HEK293T (cell line): ENCODE measurements at places on chromosomes 5 and 9.

GRCh38 chr5:157516006-157516405, 56.0 kb downstream of the NIPAL4 start:
- DNase-seq: no peak

DNA sequence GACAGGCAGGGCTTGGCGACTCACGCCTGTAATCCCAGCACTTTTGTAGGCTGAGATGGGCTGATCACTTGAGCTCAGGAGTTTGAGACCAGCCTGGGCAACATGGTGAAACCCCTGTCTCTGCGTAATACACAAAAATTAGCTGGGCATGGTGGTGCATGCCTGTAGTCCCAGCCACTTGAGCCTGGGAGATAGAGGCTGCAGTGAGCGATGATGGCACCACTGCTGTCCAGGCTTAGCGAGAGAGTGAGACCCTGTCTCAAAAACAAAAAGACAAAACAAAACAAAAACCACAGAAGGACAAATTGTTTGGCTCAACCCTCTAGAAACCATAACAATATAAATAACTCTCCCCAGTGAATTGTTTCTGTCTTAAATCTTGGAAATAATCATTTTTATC, 92.6 kb upstream of the ERBIN start:
- no peak for DNase-seq

GRCh38 chr5:126341906-126342630, 81.1 kb upstream of the GRAMD2B start:
- DNase-seq: no peak

GRCh38 chr5:7372399-7372798, 23.5 kb upstream of the ADCY2 start:
- no peak for DNase-seq

- no peak for DNase-seq
Measured at GRCh38 chr9:113788616-113789330, 87.3 kb upstream of the ZNF618 start.

GRCh38 chr5:126523818-126524510, 71.1 kb downstream of the ALDH7A1 start:
- no peak for DNase-seq

DNA sequence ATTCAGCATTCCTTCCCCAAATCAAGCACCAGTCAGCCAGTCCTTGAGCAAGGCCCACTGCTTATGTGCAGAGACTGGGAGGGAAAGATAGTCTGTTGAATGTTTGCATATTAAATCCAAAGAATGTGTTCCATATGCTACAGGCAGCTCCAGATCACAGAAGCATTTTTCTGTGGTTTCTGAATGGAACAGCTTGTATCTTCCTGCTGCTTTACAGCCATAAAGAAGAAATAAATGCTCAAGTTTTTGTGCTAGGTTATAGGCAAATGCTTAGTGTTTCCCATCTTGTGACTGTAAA, 310.3 kb downstream of the TRIM36 start:
- DNase-seq: no peak

DNA sequence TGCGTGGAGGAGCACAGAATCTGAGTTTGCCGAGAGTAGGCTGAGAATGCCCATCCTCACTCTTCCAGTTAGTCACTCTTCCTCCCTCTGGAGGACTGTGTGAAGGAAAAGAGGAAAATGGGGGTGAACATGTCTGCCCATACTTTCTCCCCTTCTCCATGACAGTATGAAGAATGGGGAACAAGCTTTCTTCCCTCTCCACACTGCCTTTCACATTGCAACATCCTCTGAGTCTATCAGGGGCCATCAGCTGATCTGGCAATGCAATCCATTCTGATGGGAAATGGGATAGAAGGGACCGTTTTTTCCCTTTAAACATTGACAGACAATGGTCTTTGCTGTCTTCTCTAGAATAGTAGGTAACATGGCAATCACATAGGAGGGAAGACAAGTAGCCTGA, 56.8 kb downstream of the UGCG start:
- no peak for DNase-seq

GRCh38 chr5:132751444-132751843, 4.2 kb downstream of the CCNI2 start:
- DNase-seq: no peak
